NCI-H748 treated with DMSO at 0.1 percent for 48 hours (cell line): ENCODE measurements at places on chromosomes 5 and 9.

- no peak for DNase-seq
Observed at GRCh38 chr5:65837139-65837538, 89.2 kb upstream of the ERBIN start.

DNA sequence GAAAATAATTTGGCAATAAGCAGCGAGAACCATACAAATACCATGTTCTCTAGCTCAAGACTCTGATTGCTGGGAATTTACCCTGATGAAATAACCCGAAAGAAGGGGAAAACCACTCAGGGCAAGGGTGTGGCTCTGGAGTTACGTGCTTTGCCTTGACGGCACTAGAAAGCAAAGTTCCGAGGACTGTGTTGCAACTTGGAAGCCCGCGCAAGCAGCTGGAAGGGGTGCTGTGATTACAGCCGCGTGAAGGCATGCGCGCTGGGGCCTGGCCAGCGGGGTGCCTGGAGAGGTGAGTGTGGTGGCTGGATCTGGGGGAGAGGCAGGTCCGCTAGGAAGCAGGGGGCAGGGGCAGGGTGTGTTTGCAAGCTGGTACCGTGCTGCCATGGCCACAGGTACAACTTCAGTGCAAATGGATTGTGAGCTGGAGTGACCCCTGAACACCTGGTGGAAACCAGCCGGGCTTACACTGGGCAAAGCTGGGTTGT, 52.6 kb upstream of the CNOT6 start:
- DNase-seq = no peak

DNA sequence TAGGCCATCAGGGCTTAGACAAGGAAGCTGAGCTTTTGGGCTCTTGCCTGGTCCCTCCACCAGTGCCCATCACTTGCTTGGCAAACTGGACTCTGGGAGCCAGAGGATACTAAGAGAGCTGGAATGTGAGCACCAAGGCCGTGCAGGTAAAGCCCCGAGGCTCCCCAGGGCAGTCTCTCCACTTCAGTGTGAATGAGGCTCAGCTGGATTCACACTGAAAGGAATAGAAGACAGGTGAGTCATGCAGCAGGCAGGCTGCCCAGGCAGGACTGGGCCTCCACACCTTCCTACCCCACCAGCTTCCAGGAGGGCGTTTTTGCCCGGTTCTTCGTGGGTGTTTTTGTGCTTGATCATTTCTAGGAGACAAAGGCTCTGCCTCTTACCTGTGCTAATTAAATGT, 7.3 kb upstream of the CTSV start:
- peak; percentile 34 for DNase-seq

GRCh38 chr9:92425474-92425873, 1.2 kb upstream of the OMD start:
- DNase-seq = no peak

GRCh38 chr5:91024727-91025126, 358.4 kb downstream of the ARRDC3 start:
- no peak for DNase-seq

DNA sequence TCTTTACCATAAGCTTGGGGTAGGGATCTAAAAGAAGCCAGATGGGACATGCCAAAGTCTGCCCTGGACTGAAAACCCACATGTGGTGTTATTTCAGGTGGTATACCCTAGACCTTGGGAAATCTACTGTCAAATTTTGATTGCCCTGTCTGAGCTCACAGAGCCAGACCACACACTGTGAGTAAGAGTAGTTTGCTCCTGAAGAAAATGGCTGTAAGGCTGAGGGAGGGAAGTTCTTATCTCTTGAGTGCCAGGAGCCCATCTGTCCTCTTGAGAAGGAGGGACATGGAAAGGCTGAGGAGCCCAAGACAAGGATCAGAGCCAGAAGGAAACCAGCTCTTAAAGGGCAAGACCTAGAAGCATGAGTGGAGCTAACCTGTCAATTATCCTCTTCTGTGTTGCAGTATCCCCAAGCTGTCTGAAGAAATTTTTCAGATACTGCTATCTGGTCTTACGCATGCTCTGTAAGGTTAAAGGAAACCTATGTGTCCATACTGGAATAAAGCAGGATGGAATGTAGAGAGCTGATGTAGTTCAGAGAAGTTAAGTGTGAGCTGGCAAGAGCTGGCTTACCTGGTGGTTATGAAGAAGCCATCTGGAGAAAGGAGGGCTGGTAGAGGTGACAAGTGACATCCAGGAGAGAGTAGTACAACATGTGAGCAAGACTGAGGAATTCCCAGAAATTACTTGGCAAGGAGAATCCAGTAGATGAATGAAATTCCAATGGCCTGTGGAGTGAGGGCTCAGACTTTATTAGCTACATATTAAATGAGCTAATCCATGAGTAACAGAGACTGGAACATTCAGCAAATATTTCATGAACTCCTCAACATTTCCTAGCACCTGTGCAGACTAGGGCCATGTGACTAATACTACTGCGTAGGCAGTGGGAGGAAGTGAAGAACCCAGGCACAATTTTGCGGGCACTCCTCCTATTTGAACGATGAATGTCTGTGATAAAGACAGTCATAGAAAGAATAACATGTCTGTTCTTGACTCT, 389.1 kb upstream of the KIF2A start:
- no peak for DNase-seq

- no peak for DNase-seq
Observed at GRCh38 chr5:137252512-137252911, 246.6 kb downstream of the SPOCK1 start.

DNA sequence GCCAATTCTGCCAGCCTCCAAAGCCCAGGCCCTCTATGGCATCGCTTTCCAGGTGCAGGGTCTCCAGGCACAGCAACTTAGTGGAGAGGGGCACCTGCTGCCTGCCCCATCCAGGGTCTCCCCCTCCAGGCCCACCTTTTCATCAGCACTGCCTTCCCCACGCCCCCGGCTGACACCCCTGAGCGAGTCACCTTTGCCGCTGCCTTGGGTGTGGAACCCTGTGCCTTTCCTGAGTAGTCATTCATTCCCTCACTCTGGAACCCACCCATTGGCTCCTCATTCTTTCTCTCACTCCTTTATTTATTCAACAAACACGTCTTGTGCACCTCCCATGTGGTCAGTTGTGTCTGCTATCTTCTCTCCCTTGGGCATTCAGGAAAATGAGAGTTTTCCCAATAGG, 14.5 kb upstream of the RPL26L1 start:
- DNase-seq = no peak

GRCh38 chr5:100708645-100709171, 173.5 kb downstream of the FAM174A start:
- DNase-seq = no peak

- no peak for DNase-seq
Observed at GRCh38 chr5:9437741-9438240, 108.1 kb downstream of the SEMA5A start.

GRCh38 chr9:93222890-93223259, 38.9 kb downstream of the WNK2 start:
- no peak for DNase-seq

DNA sequence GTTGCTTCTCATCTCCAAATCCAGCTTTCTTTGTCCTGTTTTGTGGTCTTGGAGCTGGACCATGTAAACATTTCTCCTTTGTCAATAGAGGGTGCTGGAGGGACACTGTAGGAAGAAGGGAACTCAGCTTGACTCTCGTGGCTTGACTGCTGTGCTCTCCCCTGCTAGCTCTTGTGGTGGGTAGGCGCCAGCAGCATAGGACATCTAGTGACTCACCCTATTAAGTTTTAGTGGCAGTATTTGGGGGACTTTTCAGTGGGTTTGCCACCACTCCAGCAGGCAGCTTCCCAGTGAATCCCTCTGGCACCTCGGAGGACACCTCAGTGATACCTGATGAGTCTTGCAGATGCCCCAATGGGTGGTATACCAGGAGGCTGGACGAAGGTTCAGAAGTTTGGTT, 97.8 kb downstream of the TSSK1B start:
- DNase-seq = no peak

GRCh38 chr9:127974001-127974768, 6.6 kb downstream of the EEIG1 start:
- no peak for DNase-seq

DNA sequence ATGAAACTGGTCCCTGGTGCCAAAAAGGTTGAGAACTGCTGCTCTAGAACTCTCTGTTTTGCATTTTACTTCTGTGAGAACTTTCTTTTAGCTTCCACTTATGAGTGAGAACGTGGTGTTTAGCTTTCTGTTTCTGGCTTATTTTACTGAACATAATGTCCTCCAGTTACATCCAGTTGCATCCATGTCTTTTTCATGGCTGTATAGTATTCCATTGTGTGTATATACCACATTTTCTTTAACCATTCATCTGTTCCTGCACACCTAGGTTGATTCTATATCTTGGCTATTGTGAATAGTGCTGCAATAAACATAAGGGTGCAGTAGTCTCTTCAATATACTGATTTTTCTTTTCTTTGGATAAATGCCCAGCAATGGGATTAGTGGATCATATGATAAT, 165.7 kb downstream of the NPR3 start:
- no peak for DNase-seq

- DNase-seq = no peak
Observed at GRCh38 chr9:38280251-38280800, 112.2 kb upstream of the ALDH1B1 start.

DNA sequence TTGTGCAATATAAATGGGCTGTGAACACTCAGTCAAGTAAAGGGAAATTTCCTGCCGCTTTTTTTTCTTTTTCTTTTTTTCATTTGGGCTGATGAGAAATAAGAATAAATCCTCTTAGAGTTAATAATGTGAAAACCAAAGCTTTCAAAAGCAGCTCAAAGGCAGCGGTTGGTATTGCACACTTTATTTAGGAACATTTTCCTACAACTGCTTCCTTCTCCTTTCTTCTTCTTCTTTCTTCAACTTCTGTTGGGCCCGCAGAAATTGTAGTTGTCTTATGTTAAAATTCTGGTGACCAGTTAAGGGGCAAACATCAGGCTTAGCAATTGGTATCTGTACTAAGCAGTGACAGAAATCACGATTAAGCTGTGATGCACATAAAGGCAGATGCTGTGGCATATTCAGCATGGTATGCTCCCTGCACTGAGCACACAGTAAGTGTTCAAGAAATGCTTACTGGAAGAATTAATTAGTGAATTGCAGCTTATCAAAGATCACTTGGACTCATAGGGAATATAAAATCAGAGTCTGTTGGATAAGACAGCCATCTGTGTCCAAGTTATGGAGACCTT, 85.4 kb downstream of the ANKRD55 start:
- no peak for DNase-seq

DNA sequence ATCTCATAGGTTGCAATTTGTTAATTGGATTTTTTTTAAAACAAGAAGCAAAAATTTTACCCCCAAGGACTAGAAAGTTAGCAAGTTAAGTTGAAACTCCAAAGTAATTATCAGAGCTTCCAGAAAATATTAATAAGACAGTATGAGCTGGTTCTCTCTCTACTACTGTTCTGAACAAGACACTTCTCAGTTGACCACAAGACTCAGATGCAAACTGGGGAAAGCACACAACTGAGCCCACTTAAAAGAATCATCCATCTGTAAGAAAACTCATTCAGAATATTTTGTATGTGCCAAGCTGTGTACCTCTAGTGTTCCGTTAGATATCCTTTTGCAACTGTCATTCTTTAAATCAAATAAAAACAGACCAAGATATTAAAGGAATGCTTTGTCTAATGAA, 60.0 kb downstream of the MAP1B start:
- DNase-seq = no peak

DNA sequence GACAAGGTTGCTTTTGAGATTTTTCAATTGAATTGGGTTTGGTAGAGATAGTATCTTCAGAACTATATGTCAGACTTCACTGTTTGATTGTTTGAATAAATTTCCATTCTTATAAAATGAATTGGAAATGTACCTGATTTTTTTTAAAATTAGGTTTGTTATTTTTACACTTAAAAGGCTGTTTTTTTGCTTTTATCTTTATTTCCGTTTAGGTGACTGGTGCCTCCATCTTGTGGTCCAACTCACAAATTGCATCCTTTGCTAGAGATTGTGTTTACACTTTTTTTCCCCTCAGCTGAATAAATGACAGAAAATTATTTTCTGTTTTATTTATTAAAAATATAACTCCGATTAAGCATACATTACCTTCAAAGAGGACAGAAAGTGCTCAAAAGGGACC, 15.6 kb downstream of the NDUFAF2 start:
- no peak for DNase-seq

- no peak for DNase-seq
Observed at GRCh38 chr9:98410185-98410697, 154.8 kb upstream of the TBC1D2 start.

- no peak for DNase-seq
Observed at GRCh38 chr5:146440870-146441495, 6.2 kb upstream of the TCERG1 start.

GRCh38 chr5:15564957-15565356, 65.0 kb downstream of the FBXL7 start:
- DNase-seq = no peak

DNA sequence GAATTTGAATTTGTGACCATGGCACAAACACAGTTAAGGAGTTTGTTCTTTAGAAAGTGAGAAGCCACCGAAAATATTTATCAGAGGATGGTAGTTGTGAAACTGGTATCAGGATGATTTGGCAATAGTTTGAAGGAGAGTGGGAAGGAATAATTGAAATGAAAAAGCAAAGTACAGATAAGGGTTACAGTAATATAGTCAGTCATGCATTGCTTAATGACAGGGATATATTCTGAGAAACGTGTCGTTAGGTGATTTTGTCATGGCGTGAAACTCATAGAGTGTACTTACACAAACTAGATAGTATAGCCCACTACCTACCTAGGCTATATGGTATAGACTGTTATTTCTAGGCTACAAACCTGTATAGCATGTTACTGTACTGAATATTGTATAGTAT, 84.2 kb downstream of the GPBP1 start:
- DNase-seq = no peak
